ENCODE measurements at places on chromosomes 13 and 19.

GRCh38 chr13:42766016-42766415 is 15.4 kb upstream of the FAM216B start:
- no peak for DNase-seq

DNA sequence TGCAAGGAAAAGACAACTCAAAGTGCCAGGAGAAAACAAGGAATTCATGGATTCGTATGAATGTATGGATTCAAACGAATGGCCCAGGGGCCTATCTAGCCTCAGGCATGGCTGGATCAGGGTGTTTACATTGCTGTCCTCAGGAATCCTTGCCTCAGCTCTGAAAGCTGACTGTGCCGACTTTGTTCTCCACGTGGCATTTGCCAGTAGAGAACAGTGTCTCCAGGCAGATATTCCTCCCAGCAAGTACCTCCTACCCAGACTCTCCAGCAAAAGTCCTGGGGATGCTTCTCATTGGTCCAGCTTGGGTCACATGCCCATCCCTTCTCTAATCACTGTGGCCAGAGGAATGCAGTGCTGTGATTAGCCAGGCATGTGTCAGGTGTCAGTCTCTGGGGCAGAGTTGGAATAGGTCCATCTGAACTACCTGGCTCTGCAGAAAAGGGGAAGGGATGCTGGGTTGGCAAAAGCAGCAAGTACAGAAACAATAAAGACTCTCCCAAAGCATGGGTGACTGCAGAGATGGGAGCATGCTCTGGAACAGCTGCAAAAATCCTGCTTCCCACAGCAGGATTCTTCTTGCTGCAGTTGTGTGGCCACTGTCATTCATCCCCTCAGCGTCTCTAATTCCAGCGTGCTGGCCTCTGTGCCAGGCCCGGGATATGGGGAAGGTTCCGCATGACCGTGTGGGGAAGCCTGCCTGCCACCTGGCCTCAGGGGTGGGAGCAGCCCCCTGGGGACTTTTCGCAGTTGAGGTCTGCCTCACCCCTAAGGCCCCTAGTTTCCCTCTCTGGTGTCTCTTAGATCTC is 30.0 kb downstream of the CCNE1 start:
- DNase-seq: no peak

DNA sequence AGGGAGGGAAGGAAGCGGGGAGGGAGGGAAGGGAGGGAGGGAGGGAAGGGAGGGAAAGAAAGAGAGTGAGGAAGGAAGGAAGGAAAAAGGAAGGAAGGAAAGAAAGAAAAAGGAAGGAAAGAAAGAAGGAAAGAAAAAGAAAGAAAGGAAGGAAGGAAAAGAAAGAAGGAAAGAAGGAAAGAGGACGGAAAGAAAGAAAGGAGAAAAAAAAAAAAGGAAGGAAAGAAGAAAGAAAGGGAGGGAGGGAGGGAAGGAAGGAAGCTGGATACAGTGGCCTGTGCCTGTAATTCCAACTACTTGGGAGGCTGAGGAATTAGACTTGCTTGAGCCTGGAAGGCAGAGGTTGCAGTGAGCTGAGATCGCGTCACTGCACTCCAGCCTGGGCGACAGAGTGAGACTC is 35.3 kb downstream of the OLFM2 start:
- DNase-seq: no peak

GRCh38 chr13:99636728-99637353 is 135.6 kb downstream of the TM9SF2 start:
- DNase-seq: no peak

DNA sequence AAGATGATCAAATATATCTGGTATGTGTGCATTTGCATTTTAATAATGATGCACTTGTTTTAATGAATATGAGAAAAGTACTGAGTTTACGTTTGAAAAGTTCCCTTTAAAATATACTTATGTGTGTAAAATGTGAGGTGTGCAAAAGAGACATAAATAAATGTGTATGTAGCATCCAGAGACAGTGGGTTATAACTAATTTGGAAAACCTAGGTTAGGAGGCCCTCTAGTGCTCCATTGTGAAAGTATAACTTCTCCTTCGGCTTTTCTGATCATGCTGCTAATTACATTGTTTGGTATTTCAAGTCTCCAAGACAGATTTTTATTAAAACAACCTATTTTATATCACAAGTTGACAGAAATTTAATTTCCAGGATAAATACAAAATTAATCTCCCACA is 30.1 kb downstream of the SCEL start:
- DNase-seq: no peak

- peak; percentile 55 for DNase-seq
Measured at GRCh38 chr19:55454787-55455243, 6.6 kb downstream of the ISOC2 start.

GRCh38 chr13:76677043-76677442 is 209.2 kb downstream of the KCTD12 start:
- no peak for DNase-seq

DNA sequence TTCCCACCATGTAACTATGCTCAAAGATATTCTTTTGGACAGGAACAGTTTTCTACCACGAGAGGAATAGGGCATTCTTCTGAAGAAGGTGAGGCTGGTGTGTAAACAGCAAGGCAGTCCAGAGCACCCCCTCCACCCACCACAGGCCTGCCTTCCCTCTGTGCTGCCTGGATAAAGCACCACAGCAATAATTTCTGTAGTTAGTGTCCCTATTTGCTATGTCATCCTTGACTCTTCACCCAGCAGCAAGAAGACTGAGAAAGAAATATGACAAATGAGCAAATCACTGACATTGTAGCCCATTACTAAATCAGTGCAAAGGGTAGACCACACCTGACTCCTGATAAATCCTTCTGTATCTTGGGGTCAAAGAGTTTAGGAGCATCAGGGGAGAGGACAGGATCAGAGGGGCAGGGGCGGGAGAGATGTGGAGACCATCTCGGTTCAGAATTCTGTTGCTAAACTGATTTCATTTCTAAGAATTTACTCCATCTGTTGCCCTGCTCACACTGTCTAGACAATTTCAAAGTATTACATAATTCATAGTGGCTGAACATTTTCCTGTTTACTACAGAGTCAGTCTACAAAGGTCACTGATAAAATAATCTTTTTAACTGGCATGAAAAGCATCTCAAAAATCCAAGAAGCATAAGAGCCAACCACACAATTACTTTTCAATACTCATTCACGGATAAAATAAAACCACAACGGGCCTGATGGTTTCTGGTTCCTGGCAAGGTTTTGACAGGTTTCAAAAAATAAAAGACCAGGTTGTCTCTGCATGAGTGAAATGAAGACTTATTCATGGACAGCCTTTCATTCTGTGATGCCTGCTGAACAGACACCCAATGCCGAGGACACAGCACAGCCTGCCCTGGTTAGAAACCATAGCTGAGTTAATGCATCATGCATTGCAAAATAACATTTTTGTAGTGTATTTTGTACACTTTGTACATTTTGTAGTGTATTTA is 88.4 kb upstream of the IRS2 start:
- no peak for DNase-seq

- DNase-seq: no peak
Measured at GRCh38 chr13:88908961-88909441, 1237.8 kb downstream of the SLITRK5 start.

DNA sequence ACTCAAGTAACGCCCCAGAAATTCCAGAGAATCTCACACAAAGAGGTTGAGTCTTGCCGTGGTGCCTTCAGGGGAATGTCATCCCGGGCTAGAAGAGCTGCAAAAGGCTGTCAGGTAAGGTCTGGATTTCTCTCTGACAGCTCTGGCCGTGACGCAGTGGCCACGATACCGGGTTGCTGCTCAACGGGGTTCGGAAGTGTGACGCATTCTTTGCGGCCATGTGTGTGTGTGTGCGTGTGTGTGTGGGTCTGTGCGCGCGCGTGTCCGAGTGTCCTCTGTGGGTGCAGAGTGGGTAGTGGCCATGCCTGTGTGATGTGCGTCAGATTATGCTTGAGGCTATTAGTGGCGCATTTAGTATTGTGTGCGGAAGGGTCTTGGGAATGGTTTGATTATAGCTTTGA is 306 bp downstream of the ZNF540 start:
- peak; percentile 57 for DNase-seq

GRCh38 chr19:32407004-32407992 is 1.7 kb downstream of the DPY19L3 start:
- no peak for DNase-seq

DNA sequence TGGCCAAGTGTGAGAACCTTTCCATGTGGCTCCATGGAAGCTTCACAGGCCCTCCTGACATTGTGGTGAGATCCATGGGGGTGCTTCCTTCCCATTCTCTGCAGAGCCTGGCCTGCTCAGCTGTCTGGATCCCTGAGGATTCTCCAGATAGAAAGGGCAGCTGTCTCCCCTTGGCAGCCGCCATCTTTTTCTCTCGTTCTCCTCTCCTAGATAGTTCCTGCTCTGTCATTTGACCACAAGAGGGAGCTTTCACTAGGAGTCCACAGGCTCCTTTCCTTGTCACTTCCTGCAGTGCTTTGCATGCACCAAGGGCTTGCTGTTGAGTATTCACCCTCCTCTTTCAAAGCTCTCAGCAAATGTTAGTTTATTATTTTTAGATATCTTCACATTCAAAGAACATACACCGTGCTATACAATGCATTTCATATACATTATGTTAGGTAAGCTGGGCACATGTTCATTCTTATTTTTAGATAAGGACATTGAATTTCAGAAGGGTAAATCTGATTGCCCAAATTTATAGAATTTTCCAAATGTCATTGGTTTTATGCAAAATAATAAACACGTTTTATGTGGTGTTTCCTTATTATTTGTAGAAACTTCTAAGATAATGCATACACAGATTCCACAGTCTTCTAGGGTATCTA is 133.2 kb downstream of the FRY start:
- no peak for DNase-seq

- DNase-seq: no peak
Measured at GRCh38 chr19:35431145-35431807, 16.8 kb upstream of the FFAR2 start.

DNA sequence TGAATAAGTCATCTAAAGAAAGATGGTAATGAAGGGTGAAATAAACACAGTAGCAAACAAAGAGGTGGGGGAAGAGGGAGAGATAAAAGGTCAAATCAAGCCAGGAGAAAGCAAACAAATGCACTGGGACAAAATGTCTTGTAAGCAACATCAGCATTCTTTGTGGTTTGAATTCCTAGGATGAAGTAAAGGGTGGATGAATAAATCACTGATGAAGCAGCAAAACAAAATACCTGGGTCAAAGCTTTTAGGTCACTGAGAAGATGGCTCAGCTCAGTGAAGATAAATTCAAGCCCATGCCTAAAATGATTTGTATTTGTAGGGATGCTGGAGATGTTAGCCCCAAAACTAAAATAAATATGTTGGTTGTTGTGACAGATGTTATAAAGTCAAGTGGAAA is 86.5 kb upstream of the FBXL3 start:
- DNase-seq: no peak

DNA sequence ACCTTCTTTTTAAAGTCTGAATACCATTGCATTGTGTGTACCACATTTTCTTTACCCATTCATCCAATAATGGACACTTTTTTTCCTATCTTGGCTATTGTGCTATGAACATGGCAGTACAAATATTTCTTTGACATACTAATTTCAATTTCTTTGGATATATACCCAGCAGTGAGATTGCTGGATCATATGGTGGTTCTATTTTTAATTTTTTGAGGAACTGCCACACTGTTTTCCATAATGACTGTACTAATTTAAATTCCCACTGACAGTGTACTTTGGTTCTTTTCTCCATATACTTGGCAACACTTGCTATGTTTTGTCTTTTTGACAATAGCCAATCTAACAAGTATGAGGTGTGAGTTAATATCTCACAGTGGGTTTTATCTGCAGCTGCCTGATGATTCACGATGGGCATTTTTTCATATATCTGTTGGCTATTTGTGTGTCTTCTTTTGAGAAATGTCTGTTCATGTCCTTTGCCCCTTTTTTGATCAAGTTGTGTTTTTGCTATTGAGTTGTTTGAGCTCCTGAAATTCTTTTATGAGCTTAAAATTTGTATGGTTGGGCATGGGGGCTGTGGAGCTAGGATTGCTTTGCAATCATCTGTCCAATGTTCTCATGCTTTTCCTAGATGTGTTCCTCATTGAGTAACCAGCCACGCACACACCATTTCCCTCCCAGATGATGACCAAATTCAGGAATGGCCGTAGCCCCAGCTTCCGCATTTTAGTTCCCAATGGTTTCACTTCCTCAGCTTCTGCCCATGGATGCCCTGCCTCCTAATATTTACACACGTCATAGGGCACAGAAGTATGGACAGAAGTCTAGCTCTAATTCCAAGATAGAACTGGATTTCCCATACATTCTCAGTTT is 380.0 kb upstream of the SGCG start:
- no peak for DNase-seq

- DNase-seq: no peak
Measured at GRCh38 chr13:19818223-19818842, 35.6 kb upstream of the PSPC1 start.
